Stimulated activated CD8-positive, alpha-beta memory T cell treated with anti-CD3 and anti-CD28 coated beads, Interleukin-7, amount 100 ng/mL, for 1 hour (primary cell): ENCODE measurements at places on chromosomes 6 and 20.

- no peak for DNase-seq
Observed at GRCh38 chr6:26660000-26660361, 435 bp upstream of the ZNF322 start.

GRCh38 chr6:114172576-114173260 is 170.1 kb downstream of the HS3ST5 start:
- DNase-seq = no peak

DNA sequence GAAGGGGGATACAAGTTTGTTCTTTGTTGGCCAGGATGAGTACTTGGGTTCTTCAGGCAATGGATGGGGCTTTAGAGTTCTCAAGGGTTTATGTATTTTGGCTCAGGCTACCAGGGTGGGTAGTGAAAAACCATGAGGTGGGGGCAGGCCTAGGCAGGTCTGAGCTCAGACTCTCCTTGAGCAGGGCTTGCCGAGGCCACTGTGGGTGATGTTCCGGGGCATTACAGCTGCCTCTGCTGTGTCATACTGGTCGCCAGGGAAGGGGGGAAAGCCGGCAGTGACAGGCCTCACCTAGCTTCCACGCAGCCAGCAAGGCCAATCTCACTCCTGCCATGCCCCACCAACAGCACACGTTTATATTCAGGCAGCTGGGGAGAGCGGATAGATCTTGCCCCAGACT is 79.6 kb downstream of the BCKDHB start:
- DNase-seq = no peak

- no peak for DNase-seq
Observed at GRCh38 chr20:33086052-33086722, 6.7 kb downstream of the BPIFB4 start.

GRCh38 chr6:68760941-68761676 is 126.0 kb downstream of the ADGRB3 start:
- no peak for DNase-seq

DNA sequence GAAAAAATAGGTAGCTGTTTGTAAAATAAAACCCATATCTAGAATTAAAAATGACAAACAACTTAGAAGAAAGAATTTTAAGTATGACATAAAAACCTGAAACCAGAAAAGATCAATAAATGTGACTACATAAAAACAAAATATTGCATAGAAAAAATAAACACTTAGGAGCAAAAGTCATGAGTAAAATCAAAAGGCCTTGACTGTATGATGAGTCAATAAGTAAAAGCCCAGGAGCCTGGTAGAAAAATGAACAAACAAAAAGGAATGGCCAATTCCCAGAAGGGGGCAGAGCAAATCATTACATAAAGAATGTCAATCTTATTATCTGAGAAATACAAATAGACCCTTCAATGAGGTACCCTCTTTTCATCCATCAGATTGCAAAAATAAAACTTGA is 20.7 kb upstream of the ENPP1 start:
- DNase-seq = no peak

- no peak for DNase-seq
Observed at GRCh38 chr6:155882527-155883333, 427.1 kb upstream of the NOX3 start.

DNA sequence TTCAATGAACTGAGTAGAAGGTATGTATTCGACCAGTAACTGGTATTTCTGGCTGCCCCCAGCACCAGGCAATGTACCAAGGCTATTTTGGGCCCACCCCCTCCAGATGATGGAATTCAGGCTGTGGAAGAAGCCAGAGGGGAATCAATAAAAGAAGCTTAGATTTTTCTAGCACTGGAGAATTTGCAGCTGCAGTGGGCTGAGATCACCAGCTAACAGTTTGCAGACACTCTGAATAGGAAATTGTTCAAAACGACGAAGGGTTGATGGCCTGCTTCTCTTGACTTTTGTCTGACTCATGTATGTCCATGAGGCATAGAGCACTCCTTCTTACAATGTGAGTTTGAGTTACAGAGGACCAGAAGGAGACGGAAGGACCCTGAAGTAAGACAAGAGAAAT is 32.4 kb upstream of the FBXO9 start:
- DNase-seq = no peak

GRCh38 chr6:141969201-141969600 is 163.5 kb upstream of the GJE1 start:
- DNase-seq = no peak
